Panc1 (cell line): ENCODE measurements at places on chromosomes 3 and 15. TPM values are rescaled to one million over a fixed set of nuclear protein-coding genes. Genes with fewer than 3 reads are reported as not detected.

GRCh38 chr3:146148468-146148931 is 12.5 kb downstream of the PLOD2 start:
- DNase-seq: no peak
- H3K4me1 ChIP-seq: peaks cover 30% of the 10 kb centered on the region
- no peaks in the 10 kb centered on the region for H3K27me3 ChIP-seq
- no peak overlapping the region for H3K4me3 ChIP-seq
- no peak overlapping the region; the same call in 1 of the 2 replicates for H3K27ac ChIP-seq
- no peaks in the 10 kb centered on the region for H3K36me3 ChIP-seq

- H3K36me3 ChIP-seq: no peaks in the 10 kb centered on the region
- H3K27me3 ChIP-seq: no peaks in the 10 kb centered on the region
- no peak overlapping the region for H3K27ac ChIP-seq
- H3K4me1 ChIP-seq: no peaks in the 10 kb centered on the region
- no peak for DNase-seq
These were observed 45.9 kb upstream of the TMEM115 start for GRCh38 chr3:50405249-50405648.

- H3K4me3 ChIP-seq: no peak overlapping the region
- no peaks in the 10 kb centered on the region for H3K27me3 ChIP-seq
- H3K36me3 ChIP-seq: no peaks in the 10 kb centered on the region
- H3K4me1 ChIP-seq: no peaks in the 10 kb centered on the region
- H3K27ac ChIP-seq: no peak overlapping the region
- no peak for DNase-seq
These were observed 1331.2 kb upstream of the GBE1 start for GRCh38 chr3:83092521-83093221.

The INSYN1 gene
- 2.6 TPM for total RNA-seq

The CKMT1A gene
- 4.6 TPM for total RNA-seq

DNA sequence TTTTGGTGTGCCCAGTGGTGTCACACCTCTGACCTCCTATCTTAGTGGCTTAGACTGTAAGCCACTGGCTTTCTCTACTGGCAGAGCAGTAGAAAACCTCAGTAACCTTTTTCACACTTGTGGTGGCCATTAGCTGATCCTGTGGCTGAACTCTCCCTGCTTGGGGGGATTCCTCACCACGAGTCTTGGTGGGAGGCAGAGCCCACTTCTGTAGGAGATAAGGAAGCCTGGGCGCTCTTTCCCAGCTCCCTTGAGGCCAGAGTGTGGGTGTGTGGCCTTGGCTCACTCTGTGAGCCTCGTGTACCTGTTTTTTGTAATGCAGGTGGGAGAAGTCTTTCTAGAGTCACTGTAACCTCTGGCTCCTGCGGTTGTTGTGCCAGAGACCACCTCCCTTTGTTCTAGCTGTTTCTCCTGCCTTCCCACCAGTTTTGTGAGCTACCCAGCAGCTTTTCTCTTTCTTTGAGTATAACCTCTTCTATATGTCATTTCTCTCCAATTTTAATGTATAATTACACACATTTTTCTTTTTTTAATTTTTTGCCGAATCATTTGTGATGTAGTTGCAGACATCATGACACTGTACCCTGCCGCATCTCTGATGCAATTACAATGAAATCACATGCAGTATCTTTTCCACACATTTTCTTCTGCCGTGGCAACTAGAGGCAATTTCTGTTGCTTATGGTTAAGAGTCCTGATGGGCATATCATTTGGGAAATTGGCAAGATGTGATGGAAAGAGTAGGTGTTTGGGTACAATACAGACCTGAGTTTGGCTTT is 13.8 kb downstream of the XCR1 start:
- no peaks in the 10 kb centered on the region for H3K27me3 ChIP-seq
- DNase-seq: no peak
- no peaks in the 10 kb centered on the region for H3K4me1 ChIP-seq
- no peak overlapping the region for H3K27ac ChIP-seq
- H3K4me3 ChIP-seq: no peak overlapping the region

The NOP10 gene
- total RNA-seq: 306 TPM

The LRRC3B gene
- not detected for total RNA-seq

DNA sequence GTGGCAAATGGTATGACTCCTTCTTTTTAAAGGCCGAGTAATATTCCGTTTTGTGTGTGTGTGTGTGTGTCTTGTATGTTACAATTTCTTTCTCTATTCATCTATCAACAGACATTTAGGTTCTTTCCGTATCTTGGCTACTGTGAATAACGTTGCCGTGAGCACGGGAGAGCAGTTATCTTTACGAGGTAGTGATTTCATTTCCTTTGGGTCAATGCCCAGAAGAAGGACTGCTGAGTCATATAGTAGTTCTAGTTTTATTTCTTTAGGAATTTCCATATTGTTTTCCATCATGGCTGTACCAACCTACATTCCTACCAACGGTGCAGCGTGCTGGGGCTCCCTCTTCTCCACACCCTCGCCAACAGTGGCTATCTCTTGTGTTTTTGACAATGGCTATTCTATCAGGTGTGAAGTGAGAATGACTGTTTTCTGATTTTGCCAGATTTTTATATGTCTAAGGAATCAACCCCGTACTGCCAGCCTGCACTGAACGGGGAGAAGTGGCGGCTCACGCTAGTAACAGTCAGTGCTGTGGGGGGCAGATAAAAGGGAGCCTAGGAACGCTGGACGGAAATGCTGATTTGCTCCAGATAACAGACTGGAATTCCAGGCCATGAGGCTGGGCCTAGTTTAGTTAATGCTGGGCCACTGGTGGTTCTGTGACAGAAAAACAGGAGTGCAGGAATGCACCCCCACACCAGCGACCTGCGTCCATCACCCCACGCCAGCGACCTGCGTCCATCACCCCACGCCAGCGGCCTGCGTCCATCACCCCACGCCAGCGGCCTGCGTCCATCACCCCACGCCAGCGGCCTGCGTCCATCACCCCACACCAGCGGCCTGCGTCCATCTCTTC is 168.1 kb downstream of the XXYLT1 start:
- peak overlapping the region; percentile 100 for H3K27ac ChIP-seq
- peaks cover 64% of the 10 kb centered on the region for H3K4me1 ChIP-seq
